Myocyte (in vitro differentiated cells): ENCODE measurements at places on chromosomes 16 and 17. TPM values are rescaled to one million over a fixed set of nuclear protein-coding genes. Genes with fewer than 3 reads are reported as not detected.

The CFAP97D1 gene
- not detected in 2 replicates for total RNA-seq

The TP53TG3B gene
- not detected in 2 replicates for total RNA-seq

GRCh38 chr16:50308237-50308965, 42.0 kb downstream of the ADCY7 start:
- no peak for DNase-seq

DNA sequence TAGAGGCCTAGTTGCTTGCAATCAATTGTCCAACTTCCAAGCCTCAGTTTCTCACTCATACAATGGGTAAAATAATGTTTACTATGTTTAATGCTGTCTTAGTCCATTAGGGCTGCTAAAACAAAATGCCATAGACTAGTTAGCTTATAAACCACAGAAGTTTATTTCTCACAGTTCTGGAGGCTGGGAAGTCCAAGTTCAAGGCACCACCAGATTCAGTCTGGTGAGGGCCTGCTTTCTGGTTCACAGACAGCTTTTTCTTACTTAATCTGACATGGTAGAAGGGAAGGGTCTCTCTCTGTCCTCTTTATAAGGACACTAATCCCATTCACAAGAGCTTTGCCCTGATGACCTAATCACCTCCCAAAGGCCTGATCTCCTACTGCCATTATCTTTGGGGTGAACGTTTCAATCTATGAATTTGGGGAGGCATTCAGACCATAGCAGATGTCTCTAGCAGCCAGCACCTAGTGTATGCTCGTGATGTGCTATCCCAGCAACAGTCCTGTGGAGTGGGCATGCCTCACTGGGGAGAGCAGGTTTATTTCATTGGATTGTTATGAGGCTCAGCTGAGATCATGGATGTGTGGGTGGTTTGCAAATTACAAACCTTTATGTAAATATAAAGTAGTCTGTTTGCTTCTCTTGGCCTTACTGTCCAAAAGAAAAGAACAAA, 25.2 kb downstream of the YPEL2 start:
- DNase-seq: no peak

The CCDC200 gene
- 0.62 TPM in 1 of 2 replicates, not detected in the other for total RNA-seq
